Activated naive CD4-positive, alpha-beta T cell (primary cell): ENCODE measurements at places on chromosomes 12 and 14.

DNA sequence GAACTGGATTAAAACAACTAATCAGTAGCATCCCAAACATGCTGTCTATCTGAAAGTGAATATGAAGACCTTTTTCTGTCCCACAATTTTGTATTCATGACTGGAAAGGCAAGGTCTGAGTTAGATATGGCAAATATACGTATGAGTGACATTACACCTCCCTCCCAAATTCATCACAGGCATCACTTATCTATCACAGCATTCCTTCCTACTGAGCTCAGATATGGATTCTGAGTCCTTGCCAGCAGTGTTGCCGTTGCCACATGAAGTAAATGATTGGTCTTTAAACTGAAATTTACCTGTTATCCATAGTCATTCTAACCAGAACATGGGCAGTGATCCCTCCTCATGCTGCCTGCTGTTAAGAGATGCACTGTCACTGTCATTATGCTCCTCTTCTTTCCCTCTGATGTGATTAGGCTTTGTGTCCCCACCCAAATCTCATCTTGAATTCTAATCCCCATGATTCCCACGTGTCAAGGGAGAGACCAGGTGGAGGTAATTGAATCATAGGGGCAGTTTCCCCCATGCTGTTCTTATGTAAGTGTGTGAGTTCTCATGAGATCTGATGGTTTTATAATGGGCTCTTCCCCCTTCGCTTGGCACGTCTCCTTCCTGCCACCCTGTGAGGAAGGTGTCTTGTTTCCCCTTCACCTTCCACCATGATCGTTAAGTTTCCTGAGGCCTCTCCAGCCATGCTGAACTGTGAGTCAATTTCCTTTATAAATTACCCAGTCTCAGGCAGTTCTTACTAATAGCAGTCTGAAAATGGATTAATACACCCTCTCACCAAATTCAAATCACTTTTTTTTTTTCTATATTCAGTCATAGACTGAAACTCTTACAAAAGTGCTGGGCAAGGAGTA, 288.4 kb downstream of the NUAK1 start:
- DNase-seq, result no peak

- no peak for DNase-seq
These were observed 630.9 kb upstream of the ATXN7L3B start for GRCh38 chr12:73906757-73907156.

DNA sequence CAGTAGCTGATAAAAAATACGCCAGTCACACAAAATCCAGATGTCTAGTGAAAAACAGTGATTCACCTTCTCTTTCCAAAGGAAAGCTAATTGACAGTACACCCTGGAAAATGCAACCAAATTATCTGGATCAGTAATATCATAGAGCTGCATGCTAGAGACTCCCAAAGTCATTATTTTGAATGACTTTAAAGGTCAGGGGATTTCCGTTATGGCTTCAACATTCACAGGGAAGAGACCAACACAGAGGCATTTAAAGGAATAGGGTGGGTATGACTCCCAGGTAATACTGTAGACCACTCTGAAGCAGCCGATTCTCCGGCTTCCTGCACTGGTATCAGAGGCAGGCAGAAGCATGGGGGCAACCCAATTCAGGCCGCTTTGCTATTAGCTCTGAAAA, 190.4 kb downstream of the STXBP6 start:
- DNase-seq, result no peak

GRCh38 chr14:69987406-69988121, 108.3 kb downstream of the SMOC1 start:
- no peak for DNase-seq

GRCh38 chr12:93850481-93851256, 173.5 kb downstream of the CRADD start:
- DNase-seq, result no peak

DNA sequence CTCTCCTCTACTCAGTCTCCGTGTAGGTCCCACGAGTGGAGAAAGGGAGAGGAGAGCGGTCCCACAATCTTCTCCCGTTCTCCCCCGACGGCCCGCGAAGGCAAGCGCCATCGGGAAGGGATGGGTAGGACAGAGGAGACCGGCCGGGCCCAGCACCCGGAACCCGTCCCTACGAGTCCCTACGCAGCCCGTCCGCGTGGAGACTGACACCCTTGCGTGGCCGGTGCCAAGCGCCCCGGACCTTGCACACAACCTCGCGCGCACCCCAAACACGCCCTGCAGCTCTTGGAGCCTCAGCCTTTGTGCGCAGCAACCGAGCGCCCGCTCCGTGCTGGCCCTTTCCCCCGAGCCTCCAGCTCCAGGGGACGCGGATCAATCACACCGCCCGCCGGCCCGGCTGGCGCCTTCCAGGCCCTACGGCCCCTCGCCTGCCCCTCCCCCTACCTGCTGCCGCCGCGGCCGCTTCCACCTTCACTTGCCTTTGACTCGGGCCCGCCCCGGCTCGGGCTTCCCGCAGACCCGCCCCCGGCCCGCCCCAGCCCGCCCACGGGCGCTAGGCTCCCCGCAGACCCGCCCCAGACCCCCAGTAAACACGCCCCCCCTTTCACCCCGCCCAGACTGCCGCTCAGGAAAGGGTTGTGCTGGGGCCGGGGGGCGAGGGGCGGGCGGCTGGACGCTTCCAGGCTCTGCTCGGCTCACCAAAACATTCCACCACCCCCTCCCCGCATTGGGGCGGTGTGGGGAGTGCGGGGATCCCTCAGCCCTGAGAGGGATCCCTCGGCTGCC, at the start of gene NDRG2:
Gene NDRG2, minus strand, starts transcription at position 477 of the 786 bp plus-strand sequence. CDS start 1,746 bp downstream, outside the sequence.
- peak; percentile 82 for DNase-seq

DNA sequence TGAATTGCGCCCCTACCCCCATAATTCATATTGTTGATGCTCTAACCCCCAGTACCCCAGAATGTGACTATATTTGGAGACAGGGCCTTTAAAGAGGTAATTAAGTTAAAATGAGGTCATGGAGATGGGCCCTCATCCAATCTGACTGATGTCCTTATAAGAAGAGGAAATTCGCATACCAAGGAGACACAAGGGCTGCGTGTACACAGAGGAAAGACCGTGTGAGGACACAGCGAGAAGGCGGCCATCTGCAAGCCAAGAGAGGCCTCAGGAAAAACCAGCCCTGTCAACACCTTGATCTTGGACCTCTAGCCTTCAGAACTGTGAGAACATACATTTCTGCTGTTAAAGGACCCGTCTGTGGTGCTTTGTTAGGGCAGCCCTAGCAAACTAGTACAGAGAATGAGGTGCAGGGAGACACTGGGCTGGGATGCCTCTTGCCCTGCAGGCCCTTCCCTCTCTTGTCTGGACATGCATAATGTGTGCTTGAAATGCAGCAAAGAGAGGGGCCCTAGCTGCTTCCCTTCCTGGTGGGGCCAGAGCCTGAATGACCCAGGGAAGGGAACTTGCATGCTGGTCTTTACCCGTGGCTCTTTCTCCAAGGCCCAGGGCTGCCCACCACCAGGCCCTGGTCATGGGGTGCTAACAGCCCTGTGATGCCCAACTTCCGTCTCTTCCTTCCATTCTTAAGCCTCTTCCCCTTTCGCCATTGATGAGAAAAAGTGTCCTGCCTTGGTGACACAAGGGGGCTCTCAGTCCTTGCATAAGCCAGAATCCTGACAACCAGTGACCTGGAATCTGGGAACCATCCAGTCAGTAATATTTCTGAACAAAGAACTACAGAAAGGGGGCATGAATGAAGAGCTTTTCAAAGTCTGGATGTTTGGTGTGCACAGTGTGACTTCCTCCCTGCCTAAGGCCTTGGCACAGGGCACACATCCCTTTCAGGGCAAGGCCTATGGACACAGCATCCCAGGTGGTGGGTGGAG, 50.0 kb upstream of the GPATCH2L start:
- DNase-seq, result no peak

GRCh38 chr14:21536418-21537089, 10.4 kb upstream of the SALL2 start:
- no peak for DNase-seq

GRCh38 chr12:94150240-94151121, 2.1 kb downstream of the PLXNC1 start:
- no peak for DNase-seq

DNA sequence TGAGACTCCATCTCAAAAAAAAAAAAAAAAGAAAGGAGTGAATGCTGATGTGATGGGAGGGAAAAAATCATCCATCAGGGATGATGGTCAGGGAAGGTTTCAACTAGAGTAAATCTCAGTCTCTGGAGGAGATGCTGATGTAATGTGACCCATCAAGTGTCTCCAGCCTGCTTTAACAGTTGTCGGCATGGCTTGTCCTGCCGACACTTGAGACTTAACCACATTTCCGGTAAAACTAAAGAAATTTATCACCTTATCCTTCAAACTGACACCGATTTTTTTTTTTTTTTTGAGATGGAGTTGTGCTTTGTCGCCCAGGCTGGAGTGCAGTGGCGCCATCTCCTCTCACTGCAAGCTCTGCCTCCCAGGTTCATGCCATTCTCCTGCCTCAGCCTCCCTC, 21.5 kb upstream of the ANAPC5 start:
- no peak for DNase-seq

DNA sequence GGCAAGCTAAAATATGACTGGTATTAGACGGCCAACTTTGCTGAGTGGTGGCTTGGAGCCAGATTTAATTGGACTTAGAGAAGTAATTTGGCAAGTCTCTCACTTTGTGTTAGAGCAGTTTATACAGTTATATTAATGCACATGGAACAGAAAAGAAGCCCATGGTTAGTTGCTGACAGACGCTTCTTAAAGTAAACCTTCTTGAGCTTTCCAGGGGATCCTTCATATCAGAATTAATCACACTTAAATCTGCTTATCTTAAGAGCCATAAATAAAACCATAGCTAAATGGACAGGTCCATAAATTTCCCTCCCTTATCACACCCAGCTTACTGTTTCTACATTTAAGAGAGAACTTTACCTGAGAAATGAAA, 9.6 kb downstream of the GSG1 start:
- no peak for DNase-seq
